ENCODE measurements at places on chromosomes 12 and 14.

- no peak for DNase-seq
Observed at GRCh38 chr12:51702587-51702986, 111.6 kb downstream of the SCN8A start.

GRCh38 chr12:110117956-110118685 lies 6.0 kb upstream of the IFT81 start:
- no peak for DNase-seq

DNA sequence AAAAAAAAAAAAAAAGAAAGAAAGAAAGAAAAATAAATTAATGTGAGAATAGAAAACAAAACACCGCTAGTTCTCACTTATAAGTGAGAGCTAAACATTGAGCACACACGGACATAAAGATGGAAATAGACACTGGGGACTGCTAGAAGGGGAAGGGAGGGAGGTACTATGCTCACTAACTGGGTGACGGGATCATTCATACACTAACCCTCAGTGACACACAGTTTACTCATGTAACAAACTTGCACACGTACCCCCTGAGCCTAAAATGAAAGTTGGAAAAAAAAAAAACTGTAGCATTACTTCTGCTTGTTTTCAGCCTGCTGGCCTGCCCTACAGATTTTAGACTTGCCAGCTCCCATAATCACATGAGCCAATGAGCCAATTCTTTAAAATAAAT lies 10.5 kb upstream of the PRMT5 start:
- no peak for DNase-seq

DNA sequence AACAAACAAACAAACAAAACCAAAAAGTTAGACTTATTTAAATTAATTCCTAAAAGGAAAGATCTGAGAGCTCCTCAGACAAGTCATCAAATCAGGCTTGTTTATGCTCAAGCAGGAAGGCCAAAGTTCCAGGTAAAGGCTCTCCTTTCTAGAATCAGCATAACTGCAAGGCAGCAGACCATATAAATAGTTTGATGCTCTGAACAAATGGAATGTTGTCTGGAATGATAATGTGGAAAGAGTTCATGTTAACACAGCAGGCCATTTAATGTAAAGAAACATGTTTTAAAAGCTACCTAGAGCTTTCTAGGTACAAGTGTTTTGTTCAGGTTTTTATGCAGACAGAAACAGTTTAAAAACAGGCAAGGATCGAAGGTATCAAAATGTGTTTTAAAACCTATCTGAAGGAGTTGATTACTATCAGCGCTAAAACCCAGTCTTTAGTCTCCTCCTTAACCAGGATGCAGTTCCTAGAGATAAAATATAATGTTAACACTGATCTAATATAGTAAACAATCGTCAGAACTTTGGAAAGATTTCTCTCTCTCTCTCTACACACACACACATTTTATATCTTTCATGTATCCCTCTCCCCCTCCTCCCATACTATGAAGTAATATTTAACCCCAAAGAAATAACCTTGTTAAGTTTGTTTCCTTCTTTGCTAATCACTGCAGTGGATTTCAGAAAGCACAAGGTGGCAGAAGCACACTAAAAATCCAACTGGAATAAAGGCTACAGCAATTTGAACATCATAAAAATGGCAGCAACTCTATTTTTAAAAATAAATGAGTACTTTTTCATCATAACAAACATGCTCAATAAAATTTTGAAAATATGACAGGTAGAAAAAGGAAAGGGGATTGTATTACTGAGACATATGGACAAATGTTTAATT lies 135.5 kb downstream of the PAWR start:
- no peak for DNase-seq

GRCh38 chr12:12432364-12432763 lies 75.5 kb downstream of the BORCS5 start:
- DNase-seq = no peak

DNA sequence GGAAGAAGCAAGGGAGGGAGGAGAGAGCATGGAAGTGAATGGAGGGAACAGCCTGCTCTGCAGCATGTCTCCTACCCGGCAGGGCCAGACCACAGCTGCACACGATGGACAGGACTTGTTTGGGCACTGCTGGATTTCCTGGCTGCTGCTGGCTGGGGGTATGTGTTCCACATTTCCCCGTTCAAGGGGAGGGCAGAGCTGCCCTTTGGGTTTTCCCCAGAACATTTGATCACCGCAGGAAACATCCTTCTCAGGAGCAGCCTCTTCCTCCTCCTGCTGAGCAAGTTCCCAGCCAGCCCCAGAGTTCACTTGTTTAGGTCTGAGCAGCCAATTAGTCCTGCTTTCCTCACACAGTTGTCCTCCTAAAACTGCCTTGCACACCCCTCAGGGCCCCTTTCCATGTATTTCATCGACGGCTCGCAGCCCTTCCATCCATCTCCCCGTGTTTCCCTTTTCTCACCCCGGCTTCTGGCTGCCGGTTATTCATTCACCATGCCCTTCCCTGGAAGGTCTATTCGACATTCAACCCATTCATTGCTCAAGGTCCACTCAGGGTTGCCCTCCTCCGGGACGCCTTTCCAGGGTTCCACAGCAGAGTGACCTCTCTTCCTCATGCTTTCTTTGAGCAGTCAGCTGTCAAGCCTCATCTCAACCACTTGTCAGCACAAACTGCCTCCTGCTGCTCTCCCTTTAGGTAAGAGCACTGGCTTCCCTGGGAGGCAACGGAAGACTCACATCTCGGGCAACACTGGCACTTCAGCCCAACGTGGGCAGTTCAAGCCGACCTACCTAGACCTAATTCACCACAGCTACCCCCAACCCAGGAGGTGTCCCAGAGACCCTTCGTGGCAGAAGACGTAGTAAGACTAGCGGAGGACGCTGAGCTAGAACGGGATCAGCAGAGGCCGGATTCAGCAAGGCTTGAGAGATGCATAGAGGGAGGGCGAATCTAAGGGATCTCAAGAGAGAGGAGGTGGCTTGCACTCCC lies 20.1 kb upstream of the ANO2 start:
- no peak for DNase-seq

GRCh38 chr14:94345344-94346064 lies 22.4 kb upstream of the SERPINA6 start:
- DNase-seq = no peak

GRCh38 chr12:75560167-75560566 lies 48.8 kb upstream of the KRR1 start:
- DNase-seq = no peak

DNA sequence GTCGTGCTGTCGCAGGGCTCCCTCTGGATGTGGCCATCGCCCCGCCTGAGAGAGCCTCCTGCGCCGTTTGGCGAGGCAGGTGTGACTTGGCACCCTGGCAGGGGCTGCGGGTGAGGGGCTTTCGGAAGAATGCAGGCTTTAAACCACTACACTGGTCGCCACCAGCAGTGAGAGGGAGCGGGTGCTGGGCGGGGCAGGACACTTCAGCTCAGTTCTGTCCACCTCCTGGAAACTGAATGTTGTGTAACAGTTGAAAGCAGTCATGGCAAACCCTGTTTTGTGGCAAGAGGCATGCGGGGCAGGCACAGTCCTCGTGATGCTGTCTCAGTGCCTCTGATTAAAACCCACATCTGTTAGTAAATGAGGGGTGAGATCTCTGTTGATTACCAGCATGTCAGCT lies 55.9 kb downstream of the AACS start:
- DNase-seq = no peak

GRCh38 chr12:79455286-79455685 lies 235.5 kb downstream of the PAWR start:
- DNase-seq = no peak

DNA sequence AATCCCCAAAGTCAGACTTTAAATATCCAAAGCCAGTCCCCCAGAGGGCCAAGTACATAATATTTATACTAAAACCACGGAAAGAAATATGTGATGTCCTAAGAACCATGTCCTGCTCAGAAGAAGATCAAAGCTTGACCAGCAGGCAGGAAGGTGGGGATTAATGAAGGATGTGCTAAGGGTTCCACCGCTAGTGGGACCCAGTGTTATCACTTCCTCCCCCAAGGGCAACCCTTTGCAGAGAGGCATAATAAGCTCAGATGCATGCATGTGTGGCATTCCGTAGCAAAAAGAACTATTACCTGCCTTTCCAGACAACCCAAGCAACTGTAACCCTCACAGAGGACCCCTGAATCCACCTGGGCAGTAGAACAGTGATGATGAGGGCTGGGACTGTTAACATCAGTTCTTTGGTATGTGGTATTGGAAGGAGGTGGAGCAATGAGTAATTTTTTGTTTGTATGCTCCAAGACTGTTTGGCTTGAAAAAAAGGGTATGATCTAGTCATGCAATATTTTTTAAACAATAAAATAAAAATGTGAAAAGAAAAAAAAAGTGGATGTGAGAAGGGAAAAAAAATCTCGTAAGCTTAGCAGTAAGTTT lies 71.7 kb upstream of the ETV6 start:
- no peak for DNase-seq

GRCh38 chr14:55572578-55572977 lies 7.4 kb upstream of the KTN1 start:
- DNase-seq = no peak

- DNase-seq = no peak
Observed at GRCh38 chr14:26863736-26864135, 265.9 kb upstream of the NOVA1 start.

DNA sequence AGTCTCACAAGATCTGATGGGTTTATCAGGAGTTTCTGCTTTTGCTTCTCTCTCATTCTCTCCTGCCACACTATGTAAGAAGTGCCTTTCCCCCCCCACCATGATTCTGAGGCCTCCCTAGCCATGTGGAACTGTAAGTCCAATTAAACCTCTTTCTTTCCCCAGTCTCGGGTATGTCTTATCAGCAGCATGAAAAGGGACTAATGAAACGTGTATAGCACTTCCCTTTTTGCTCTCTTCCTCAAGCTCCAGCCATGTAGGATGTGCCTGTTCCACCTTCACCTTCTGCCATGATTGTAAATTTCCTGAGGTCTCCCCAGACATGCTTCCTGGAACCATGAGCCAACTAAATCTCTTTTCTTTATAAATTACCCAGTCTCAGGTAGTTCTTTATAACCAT lies 7.0 kb upstream of the CRACR2A start:
- no peak for DNase-seq

DNA sequence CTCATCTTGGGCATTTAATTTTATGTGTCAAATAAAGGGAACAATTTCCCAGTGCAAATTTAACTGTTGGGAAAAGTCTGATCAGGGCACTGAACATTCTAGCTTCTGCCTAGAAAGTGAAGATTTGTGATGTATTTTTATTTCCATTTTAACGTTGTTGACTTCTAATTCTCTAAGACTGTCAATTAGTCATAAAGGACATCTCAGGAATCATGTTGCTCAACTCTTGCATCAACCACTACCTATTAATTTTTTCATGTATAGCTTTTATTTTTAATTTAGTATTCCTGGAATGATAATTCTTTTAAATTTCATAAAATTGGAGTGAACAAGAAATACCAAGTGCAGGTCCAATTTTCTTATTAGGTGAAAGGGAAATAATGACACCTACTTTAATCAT lies 87.9 kb upstream of the METAP2 start:
- no peak for DNase-seq

GRCh38 chr14:23922545-23922944 lies 31.0 kb upstream of the DHRS4 start:
- no peak for DNase-seq

- no peak for DNase-seq
Observed at GRCh38 chr12:1576410-1577241, 17.8 kb downstream of the FBXL14 start.

GRCh38 chr12:6341417-6342139 lies at the start of gene TNFRSF1A:
Gene TNFRSF1A, minus strand, starts transcription at chr12:6342076. Its CDS starts 262 bp downstream, at chr12:6341814.
- peak; percentile 60 for DNase-seq

DNA sequence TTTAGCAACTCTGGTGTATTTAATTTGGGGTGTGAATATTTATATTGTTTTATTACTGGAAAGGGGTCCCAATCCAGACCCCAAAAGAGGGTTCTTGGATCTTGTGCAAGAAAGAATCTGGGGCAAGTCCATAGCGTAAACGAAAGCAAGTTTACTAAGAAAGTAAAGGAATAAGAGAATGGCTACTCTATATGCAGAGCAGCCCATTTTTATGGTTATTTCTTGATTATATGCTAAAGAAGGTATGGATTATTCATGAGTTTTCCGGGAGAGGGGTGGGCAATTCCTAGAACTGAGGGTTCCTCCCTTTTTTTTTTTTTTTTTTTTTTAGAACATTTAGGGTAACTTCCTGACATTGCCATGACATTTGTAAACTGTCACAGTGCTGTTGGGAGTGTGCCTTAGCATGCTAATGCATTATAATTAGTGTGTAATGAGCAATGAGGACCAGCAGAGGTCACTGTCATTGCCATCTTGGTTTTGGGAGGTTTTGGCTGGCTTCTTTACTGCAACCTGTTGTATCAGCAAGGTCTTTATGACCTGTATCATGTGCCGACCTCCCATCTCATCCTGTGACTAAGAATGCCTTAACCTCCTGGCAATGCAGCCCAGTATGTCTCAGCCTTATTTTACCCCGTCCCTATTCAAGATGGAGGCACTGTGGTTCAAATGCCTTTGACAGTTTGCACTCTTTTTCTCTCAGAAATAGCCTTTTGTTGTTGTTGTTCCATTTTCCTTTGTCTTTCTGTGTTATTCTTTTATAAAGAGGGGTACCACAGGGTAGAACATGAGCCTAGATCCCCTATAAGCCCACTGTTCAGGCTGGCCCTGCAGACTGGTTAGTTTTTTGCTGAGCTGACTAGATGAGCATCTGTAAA lies 75.5 kb upstream of the DCD start:
- DNase-seq = peak; percentile 5

DNA sequence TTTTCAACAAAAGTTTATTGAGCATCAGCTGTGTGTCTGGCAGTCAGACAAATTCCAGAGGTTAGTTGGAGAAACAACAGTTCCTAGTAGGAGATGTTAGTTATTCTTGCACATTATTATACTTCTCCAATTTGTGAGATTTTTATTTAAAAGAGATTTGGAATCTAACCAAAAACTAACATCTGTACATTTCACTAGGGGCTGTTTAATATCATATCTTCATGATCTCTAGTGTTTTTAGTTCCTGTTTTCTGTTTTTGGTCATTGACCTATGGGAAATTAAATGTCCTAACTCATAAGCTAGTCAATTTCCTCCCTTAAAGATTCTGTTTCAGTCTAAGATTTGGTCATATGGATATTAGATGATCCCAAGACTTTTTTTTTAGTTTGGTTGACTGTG lies 34.1 kb upstream of the KLHDC2 start:
- DNase-seq = no peak

- no peak for DNase-seq
Observed at GRCh38 chr14:101854366-101854765, 92.9 kb downstream of the PPP2R5C start.

GRCh38 chr12:69419701-69420100 lies 50.5 kb upstream of the FRS2 start:
- no peak for DNase-seq

- DNase-seq = no peak
Observed at GRCh38 chr12:82047446-82047845, 288.3 kb upstream of the PPFIA2 start.

GRCh38 chr14:51318813-51319597 lies 79.0 kb downstream of the TMX1 start:
- no peak for DNase-seq

- DNase-seq = no peak
Observed at GRCh38 chr14:104235686-104236085, 97.3 kb downstream of the KIF26A start.

- no peak for DNase-seq
Observed at GRCh38 chr12:2580821-2581220, 213.9 kb upstream of the FKBP4 start.

Data from stimulated activated CD4-positive, alpha-beta T cell treated with anti-CD3 and anti-CD28 coated beads, Interleukin-2, amount 100 ng/mL, for 24 hours (primary cell).